ENCODE measurements at places on chromosomes 16 and 17.
A peak's percentile ranks its signal among the peaks of the same experiment; 100 is the strongest.

GRCh38 chr16:80693553-80693952 lies 110.8 kb downstream of the CDYL2 start:
- no peak for DNase-seq

GRCh38 chr17:55264278-55264644 lies 499 bp upstream of the HLF start:
- DNase-seq = peak; percentile 74

GRCh38 chr17:65438708-65439294 lies 122.6 kb downstream of the AXIN2 start:
- no peak for DNase-seq

DNA sequence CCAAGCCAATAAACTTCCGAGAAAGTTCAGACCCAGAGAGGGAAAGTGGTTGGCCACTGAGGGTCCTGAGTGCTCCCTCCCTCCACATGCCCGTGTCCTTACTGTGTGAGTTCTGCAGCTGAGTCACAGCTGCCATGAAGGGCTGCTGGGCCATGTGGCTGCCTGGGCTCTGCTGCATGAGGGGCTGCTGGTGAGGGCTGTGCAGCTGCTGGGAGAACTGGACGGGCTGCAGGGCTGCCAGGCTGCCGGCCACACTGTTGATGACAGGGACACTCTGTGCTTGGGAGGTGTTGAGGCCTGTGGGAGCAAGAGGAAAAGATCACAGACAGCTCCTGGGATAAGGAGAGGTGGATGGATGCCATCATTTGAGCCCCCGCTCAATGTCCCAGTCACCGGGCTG lies 44.0 kb downstream of the HNF1B start:
- no peak for DNase-seq

GRCh38 chr17:77968788-77969187 lies 10.3 kb downstream of the TNRC6C start:
- no peak for DNase-seq

DNA sequence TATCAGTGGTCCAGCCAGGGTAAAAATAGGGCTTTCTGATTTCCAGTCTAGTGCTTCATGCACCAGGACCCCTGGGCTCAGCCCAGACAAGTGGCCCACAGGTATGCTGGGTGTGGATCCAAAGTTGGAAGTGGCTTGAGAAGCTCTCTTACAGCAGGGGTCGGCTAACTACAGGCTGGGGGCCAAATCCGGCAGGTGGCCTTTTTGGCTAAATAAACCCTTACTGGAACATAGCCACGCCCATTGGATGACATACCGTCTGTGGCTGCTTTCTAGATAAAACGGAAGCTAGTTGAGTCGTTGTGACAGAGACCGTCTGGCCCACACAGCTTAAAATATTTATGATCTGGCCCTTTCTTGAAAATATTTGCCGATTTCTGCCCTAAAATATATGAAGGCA lies 119.0 kb upstream of the CDC42EP4 start:
- peak; percentile 59 for DNase-seq

Data from NCI-H1092 treated with DMSO at 0.1 percent for 48 hours (cell line).